ENCODE measurements at places on chromosomes 12 and 14.

- peak; percentile 47 for DNase-seq
Observed at GRCh38 chr12:75631831-75632230, 120.4 kb upstream of the KRR1 start.

- DNase-seq, result no peak
Observed at GRCh38 chr12:42705863-42706262, 116.3 kb upstream of the PRICKLE1 start.

DNA sequence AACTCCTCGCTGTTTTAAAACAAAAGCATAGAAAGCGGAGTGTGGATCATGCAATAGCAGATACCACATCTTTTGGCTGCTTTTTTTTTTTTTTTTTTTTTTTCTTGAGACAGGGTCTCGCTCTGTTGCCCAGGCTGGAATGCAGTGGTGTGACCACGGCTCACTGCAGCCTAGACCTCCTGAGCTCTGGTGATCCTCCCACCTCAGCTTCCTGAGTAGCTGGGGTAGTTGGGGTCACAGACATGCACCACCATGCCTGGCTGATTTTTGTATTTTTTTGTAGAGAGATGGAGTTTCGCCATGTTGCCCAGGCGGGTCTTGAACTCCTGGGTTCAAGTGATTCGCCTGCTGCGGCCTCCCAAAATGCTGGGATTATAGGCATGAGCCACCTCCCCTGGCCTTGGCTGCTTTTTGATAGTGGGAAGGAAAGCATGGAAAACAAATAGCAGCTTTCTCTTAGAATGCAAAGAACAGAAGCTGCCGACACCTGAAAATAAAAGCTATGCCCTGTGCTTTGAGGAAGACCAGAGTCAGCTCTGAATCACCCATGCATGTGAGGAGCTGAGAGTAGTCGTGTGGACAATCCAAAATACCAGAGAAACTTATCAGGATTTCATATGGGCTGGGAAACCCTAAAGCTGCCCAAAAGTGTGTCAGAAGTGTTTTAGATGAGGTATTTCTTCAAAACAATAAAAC lies 3.6 kb upstream of the ELK3 start:
- DNase-seq, result no peak

GRCh38 chr12:113740699-113741098 lies 225.4 kb downstream of the RBM19 start:
- no peak for DNase-seq

GRCh38 chr12:74915718-74916117 lies 293.9 kb downstream of the KCNC2 start:
- no peak for DNase-seq
